Glutamatergic neuron (in vitro differentiated cells): ENCODE measurements at places on chromosomes 4 and X.

DNA sequence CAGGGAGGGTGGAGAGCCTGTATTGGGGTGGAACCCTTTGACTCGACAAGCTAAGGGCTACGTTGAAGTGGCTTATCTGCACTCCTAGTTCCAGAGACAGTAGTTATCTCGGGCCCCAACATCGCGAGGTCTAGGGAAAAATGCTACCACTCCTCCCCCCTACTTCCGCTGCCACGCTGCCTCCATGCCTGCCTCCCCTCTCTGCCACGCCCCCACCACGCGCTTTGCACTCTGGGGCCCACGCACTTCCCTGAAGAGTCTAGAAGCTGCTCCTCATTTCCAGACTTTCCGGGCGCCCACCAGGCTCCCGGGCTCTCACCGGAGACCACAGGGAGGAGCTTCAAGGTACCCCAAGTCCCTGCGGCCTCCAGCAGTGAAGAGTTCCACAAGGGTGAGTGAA lies at the start of gene PASD1:
TSS of gene PASD1 (plus strand) at position 227 of the 400 bp plus-strand sequence. CDS start 37,879 bp downstream, outside the sequence.
- DNase-seq = no peak

DNA sequence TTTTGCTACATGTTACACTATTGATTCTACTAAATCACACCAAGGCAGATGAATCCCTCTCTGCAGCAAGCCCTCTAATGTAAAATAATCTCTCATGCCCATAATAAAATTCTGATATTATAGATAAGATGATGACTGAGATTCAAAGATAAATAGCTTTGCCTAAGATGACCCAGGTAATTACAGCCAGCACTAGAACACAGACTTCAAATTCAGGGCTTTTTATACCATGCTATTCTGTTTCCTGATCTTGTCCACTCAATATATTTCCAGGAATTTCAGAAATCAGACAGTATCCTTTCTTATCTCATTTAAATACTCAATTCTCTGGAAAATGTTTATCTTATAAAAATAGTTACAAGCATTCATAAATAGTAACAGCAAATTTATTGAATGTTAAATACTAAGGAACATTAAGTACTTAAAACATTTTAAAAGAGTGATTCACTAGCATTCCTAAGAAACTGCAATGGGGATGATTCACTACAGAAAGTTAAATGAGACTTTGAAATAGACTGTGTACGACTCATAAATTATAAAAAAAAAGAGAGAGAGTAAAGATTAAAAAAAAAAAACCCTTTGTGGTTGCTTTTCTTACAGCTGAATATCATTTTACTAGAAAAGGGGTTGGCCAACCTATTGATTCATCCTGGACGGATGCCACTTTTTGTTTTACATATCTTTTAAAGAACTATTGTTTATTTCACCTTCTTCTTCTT lies 45.8 kb upstream of the IL21 start:
- no peak for DNase-seq

- no peak for DNase-seq
Measured at GRCh38 chr4:89586864-89587263, 250.1 kb downstream of the SNCA start.

DNA sequence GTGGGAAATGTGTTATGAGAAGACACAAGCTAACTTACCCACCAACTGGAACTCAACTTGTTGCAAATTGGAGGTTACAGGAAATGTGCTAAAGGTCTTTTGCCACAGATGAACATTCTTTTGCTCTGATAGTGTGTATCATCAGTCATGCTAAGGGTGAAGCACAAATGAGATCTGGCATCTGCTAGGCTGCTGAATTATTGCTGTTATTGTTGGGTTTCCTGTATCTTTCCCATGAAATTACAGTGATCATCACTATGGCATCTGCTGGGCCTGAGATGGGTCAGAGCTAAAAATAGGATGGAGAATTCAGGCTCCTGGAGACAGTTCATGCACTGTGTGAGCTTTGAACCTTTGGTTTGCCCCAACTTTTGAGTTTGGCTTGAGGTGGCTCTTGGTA lies 124.5 kb downstream of the NPNT start:
- DNase-seq = no peak

DNA sequence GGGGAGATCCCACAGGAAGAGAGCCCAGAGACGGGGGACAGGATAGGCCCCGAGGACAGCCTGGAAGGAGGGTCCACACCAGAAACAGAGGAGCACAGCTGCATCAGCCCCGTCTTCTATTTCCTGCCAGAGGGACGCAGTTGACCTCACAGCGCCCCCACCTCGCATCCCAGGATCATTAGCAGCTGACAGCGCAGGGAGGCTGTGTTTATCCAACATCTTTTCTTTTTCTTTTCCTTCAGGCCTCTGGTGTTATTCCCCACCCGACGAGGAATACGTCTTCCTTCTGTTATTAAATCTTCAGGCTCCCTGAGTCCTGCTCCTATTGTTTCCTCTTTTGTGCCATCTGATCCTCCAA lies 75.4 kb downstream of the DCHS2 start:
- peak; percentile 63 for DNase-seq

DNA sequence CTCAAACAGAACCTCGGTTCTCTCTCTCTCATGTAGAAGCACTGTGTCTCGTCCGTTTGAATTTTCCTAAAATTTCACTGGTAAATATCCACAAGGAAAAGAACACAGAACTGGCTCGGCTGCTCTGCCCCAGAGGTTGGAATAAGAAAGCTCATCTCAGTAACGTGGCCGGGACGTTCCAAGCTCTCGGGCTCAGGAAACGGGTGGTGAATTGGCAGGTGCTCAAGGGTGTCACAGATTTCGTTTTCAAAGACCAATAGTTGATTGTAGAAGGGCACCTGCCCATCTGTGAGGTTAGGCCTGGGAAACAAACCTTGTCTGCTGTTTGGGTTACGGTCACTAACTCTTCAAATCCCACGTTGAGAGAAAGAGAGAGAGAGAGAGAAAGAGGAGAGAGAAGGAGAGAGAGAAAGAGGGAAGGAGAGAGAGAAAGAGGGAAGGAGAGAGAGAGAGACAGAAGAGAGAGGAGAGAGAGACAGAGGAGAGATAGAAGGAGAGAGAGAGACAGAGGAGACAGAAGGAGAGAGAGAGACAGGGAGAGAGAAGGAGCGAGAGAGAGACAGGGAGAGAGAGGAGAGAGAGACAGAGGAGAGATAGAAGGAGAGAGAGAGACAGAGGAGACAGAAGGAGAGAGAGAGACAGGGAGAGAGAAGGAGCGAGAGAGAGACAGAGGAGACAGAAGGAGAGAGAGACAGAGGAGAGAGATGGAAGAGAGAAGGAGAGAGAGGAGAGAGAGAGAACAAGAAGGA lies 106.6 kb downstream of the CRLF2 start:
- DNase-seq = no peak

DNA sequence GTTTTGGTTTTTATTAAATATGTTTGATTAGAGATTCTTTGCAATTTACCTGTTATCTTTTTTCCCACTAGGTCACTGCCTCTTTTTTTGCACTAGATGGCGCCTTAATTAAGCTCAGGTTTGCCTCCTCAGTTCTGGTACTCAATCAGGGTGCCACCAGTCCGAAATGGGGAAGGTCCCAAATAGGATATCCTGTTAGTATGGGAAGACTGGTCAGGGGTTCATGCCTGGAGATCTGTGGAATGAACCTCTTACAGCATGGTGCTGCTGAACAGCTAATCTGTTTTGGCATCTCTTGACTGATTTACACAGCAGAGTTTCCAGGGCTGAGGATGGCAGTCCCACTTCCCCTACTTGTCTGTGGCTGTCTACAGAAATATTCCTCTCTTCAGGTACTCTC lies 24.2 kb upstream of the VSIG1 start:
- no peak for DNase-seq

DNA sequence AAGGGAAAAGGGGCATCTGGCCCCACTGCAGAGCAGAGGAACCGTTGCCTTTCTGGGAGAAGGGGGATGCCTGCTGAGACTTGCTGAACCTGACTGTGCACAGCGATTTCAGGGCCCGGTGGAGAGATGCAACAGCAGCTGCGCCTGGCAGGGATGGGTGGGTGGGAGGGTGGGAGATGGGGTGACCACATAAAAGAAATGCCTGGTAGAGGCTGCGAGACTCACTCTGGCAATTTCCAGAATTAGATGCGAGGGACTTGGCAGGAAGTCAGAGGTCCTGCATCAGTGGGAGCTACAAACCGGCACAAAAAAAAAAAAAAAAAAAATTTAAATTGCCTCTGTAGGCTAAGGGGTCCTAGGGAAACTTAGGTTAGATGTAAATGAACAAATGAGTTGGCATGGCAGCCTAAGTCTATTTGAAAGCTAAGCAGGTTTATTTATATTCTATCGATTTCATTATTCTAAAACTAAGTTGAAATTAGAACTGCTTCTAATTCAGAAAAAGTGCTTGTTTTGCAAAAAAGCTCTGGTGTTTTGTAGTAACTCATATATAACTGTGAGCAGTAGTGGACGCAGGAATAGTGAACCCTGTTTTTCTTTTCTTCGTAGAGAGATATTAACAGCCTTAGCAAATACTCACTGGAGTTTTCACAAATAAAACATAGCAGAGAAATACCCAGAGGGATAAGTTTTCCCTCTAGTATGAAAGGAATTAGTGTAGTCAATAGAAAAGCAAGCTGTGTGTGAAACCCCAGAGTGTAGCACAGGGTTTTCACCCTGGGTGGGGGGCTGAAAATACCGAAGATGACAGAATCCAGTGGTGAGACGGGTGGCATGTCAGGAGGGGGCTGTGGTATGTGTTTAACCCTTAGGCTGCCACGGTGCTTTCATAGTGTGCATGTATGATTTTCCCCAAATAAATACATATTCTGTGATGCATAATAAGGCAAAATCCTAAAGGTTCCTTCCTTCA lies 130.1 kb downstream of the EGF start:
- peak; percentile 16 for DNase-seq

GRCh38 chr4:86762649-86763048 lies 86.5 kb downstream of the SLC10A6 start:
- DNase-seq = no peak

DNA sequence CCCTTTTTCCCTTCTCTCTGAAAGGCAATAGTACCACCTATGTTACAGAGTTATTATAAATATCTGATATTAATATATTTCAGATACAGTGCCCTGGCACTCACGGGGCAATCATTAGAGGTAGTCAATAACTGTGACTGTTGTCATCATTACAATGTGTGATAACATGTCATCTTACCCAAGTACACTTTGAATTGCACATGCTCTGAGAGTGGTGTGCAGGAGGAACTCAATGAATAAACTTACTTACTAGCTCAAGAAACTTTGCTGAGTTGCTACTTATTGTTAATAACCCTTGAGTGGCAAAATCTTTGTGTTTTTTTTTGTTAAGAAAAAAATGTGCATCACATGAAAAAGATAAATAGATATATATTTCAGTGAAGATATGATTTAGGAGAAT lies 275.1 kb upstream of the RASGEF1B start:
- no peak for DNase-seq

DNA sequence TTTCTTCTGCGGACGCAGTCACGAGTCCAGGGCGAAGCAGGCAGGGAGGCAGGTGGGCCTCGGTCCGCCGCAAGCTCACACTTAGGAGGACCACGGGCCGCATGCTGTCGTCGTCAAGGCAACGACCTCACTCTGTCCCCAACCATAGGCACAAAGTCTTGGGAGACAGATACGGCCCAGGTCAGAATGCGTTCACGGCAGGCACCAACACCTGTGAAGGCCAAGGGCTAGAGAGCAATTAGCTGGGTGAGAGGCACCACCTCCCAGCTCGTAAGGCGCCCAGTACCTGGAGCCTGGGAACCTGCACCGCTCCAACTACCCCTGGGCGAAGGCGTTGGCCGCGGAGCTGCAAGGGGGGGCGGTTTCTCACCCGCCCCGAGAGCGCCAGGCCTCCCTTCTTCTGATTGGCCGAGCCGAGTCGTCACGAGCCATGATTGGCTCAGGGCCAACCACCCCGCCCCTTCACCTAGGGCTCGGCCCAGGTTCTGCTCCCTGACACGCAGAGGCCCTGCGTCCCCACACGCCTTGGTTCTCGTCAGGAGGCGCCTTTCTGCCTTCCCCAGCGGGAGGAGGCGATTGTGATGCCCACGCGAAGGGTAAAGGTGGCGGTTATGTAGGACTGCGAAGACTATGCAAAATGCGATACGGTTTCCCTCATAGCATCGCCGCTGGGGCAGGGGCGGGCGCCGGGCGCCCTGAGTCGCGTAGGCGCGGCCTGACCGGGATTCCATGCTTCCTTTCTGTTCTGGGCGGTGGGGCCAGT lies at the start of gene CDKL2:
TSS of gene CDKL2 (minus strand) at position 355 of the 763 bp plus-strand sequence. CDS start 4,540 bp downstream, outside the sequence.
- peak; percentile 87 for DNase-seq

GRCh38 chr4:186621959-186622553 lies 66.7 kb upstream of the MTNR1A start:
- DNase-seq = no peak

DNA sequence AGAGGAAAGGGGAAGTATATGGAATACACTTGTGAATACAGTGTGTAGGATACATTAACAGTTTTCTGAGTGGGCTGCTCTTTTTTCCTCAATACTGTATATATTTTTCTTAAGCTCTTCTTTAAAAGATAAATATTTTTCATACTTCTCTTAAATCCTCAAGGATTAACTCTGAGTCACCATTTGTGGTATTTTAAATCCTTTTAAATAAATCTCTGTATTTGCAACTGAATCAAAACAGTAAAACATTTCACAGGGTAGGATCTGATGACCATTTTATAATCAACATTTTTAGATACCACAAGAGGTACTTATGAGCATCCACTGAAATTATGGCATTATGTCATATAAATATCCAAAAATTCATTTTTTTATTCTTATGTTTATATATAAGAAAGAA lies 87.6 kb downstream of the GAB1 start:
- no peak for DNase-seq

DNA sequence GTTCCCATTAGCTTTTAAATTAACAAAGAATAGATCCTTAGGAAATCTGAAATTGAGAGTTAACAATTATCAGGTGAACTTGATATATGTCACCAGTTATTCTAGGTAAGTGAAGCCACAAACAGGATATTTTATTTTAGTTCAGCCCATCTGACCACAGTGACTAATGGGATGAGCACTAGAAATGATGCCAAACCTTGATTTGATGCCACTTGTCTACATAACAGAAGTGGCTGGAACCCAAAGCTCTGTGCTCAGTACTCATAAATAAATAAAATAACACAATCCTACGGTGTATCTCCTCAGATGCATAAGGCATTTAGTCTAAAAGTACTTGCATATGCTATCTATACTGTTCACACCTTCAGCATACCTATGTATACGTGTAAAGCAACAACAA lies 12.2 kb downstream of the SLITRK4 start:
- no peak for DNase-seq

GRCh38 chrX:144798972-144799371 lies 448.3 kb upstream of the SPANXN1 start:
- DNase-seq = no peak

DNA sequence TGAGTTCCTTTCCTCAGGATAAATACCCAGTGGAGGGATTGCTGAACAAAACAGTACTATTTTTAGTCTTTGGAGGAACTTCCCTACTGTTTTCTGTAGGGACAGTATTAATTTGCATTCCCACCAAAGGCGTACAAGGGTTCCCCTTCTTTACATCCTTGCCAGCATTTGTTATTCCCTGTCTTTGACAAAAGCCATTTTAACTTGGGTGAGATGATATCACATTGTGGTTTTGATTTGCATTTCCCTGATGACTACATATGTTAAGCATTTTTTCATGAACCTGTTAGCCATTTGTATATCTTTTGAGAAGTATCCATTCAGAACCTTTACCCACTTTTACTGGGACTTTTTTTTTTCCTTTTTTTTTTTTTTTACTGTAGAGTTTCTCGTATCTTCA lies 126.2 kb upstream of the ANXA10 start:
- no peak for DNase-seq

- peak; percentile 57 for DNase-seq
Measured at GRCh38 chr4:17781300-17782287, at the start of gene FAM184B. Gene FAM184B (minus strand): TSS chr4:17781621. CDS start chr4:17781299, 322 bp downstream.

GRCh38 chrX:36650622-36651021 lies 357.5 kb upstream of the FAM47C start:
- no peak for DNase-seq
